ENCODE measurements at places on chromosomes 7 and 10. TPM values are rescaled to one million over a fixed set of nuclear protein-coding genes. Genes with fewer than 3 reads are reported as not detected.
A peak's percentile ranks its signal among the peaks of the same experiment; 100 is the strongest.

DNA sequence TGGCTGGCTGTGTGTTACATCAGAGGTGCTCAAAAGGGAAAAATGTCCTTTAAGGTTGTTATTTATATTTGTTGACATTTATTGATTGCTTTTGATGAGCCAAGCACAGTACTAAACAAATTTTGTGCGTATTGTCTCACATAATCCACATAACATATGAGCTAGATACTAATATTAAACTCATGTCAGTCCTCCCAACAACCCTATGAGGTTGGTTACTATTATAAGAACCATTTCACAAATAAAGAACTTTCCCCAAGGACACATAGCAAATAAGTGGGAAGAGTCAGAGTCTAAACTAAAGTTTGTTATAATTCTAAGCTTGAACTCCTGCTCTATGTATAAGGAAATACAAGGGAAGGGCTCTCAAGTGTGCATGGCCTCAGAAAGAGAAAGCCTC is 35.6 kb upstream of the OTUD1 start:
- DNase-seq: no peak

GRCh38 chr10:21570761-21571521 is 36.9 kb downstream of the MLLT10 start:
- no peak for DNase-seq

DNA sequence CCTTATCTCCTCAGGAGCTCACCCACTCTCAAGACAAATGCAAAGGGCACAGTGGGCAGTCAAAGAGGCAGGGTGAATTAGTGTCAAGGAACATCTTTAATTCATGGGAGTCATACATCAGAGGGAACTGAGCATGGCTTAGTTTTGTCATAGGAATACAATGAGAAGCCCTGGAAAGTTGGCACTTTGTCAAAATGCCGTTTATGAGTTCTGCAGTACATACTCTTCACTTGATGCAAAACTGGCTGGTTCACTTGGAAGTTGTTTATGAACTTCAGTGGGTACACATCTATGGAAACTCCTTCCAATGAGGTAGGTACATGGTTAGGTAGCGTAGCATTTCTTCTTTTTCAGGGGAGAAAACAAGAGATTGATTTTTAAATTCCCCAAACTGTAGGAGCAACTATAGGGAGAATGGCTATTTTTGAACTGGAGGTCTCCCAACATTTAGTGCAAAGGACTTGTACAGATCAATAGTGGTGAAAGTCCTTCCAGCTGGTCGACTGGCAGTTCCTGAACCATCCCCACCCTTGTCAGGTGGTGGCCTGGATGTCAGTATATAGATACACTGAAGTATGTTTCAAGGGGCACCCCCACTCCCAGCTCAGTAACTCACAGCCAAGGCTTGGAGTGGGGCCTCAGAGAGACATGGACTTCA is 580.5 kb downstream of the REEP3 start:
- no peak for DNase-seq

DNA sequence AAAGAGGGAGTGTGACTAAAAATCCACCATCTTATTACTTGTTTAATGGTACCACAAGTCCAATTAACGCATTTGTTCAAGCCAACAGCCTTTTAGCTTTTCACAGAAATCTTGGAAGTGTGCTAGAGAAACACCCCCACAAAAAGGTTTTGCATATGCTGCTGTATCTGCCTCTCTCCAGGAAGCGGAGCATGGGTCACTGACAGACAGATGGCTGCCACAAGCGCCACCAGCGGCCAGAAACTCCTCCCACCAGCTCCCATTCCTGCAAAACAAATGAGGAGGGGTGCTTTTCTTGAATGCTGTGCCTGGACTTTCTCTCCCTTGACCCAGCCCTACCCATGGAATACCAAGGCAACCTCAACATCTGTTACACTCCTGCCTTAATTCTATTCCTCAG is 176.3 kb upstream of the LRGUK start:
- DNase-seq: peak; percentile 60

Gene SRRM3
- total RNA-seq: 9.2 TPM

Gene COL28A1
- 0.31 TPM for total RNA-seq
